Stimulated activated CD8-positive, alpha-beta memory T cell treated with anti-CD3 and anti-CD28 coated beads, Interleukin-15, amount 100 ng/mL, for 1 hour (primary cell): ENCODE measurements at places on chromosomes 12 and 14.

GRCh38 chr14:32171469-32171868 is 30.4 kb upstream of the RNU6-7 start:
- no peak for DNase-seq

GRCh38 chr12:132030367-132031038 is 80.8 kb downstream of the EP400 start:
- no peak for DNase-seq

GRCh38 chr14:104186575-104186974 is 48.2 kb downstream of the KIF26A start:
- DNase-seq, result no peak

DNA sequence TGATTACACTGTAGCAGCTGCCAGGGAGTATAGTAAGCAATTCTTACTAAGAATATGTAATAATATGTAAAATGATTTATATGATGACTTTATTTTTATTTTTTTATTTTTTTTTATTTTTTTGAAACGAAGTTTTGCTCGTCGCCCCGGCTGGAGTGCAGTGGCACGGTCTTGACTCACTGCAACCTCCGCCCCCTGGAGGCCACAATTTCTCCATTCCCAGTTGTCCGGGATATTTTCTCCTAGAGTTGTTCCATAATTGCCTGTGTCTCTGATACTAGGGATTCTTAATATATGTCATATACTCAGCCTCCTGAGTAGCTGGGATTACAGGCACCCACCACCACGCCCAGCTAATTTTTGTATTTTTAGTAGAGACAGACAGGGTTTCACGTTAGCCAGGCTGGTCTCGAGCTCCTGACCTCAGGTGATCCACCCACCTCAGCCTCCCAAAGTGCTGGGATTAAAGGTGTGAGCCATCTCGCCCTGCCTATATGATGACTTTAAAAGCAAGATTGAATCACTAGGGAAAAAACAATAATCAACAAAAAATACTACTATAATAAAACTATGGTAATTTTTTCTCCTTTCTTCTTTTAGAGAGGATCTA is 12.2 kb upstream of the ITPR2 start:
- no peak for DNase-seq
